ENCODE measurements at places on chromosomes 6 and 20.

GRCh38 chr20:32539817-32540675, 45.1 kb downstream of the NOL4L start:
- no peaks in the 10 kb centered on the region for H3K27me3 ChIP-seq
- H3K27ac ChIP-seq = peak overlapping the region; percentile 99
- peak; percentile 79 for DNase-seq
- H3K4me1 ChIP-seq = peaks cover 85% of the 10 kb centered on the region
- H3K4me3 ChIP-seq = peak overlapping the region; percentile 79
- H3K36me3 ChIP-seq = peaks cover 8% of the 10 kb centered on the region

DNA sequence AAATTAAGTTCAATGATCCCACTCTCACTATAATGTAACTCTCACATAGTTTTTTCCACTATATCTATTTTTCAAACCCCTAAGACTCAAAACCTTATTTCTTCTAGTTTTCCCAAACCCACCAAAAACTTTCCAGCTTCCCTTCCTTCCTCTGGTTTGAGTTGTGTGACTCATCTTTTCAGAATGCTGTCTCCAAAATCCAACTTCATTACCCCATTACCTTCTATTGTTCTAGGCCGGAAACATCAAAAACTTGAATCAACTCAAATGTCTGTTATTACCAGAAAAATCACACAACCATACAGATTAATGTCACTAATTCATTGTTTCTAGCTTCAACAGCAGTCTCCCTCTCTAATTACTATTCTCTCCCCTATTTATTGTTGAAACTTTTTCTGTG, 1090.3 kb downstream of the HACE1 start:
- DNase-seq = no peak
- no peaks in the 10 kb centered on the region for H3K4me1 ChIP-seq
- no peaks in the 10 kb centered on the region for H3K27me3 ChIP-seq
- H3K4me3 ChIP-seq = no peak overlapping the region
- H3K36me3 ChIP-seq = no peaks in the 10 kb centered on the region
- no peak overlapping the region for H3K27ac ChIP-seq

- no peak overlapping the region for H3K4me3 ChIP-seq
- peaks cover 10% of the 10 kb centered on the region for H3K36me3 ChIP-seq
- peak; percentile 52 for DNase-seq
- H3K27ac ChIP-seq = no peak overlapping the region
Observed at GRCh38 chr6:129774697-129775447, 64.9 kb upstream of the ARHGAP18 start.

DNA sequence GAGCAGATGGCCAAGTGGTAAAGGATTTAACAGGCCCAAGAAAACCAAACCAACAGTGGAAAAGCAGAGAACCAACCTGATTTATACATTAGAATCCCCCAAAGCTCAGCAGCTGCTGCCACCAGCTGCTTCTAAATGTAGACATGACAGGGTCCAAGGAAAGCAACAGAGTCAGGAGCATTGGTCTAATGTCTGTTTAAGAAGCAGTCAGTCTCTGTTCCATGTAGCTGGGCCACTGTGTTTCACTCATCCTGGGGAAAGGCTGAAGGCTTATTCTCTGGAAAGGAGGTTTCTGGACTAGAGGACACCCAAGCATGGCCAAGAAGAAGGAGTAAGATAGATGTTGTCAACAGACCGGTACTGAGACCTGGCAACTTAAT, 75.4 kb downstream of the TMEM244 start:
- no peaks in the 10 kb centered on the region for H3K4me1 ChIP-seq
- no peaks in the 10 kb centered on the region for H3K27me3 ChIP-seq
- H3K27ac ChIP-seq = no peak overlapping the region
- H3K36me3 ChIP-seq = no peaks in the 10 kb centered on the region
- DNase-seq = no peak

DNA sequence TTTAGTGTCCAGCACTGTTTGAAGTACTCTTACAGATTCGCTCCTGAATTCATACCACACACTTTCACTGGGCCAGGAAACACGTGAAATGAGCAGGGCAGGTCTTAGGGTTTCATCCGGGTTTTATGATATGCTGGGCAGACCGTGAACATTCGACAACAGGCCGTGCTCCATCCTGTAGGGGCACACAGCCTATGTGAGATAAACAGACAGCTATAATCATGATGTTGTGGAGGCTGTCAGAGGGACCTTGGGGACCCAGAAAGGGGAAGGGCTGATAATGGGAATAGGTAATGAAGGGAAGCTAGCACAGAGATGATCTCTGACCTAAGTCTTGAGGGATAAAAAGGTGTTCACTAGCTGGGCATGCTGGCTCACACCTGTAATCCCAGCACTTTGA, 110.4 kb downstream of the RIN2 start:
- DNase-seq = no peak
- H3K4me3 ChIP-seq = no peak overlapping the region
- H3K36me3 ChIP-seq = no peaks in the 10 kb centered on the region
- peaks cover 19% of the 10 kb centered on the region for H3K27me3 ChIP-seq
- no peaks in the 10 kb centered on the region for H3K4me1 ChIP-seq

DNA sequence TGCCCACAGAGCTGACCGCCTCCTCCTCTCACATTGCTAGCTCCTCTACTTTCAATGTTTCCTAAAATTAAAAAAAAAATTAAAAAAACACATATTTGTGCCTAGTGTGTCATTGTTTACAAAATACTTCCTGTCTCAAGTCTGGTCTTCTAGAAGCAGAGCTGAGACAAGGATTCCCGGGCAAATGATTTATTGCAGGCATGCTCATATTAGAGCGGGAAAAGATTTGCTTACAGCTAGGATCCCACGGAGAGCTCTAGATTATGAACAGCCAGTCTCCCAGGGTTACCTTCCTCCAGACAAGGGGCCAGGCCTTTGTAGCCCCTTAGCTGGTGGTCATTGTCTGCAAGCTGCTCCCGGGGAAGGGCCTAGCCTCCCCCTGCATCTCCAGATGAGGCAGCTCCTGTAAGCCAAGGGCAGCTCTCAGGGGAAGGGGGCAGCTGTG, 9.4 kb downstream of the PACSIN1 start:
- H3K36me3 ChIP-seq = peaks cover 2% of the 10 kb centered on the region
- H3K27ac ChIP-seq = no peak overlapping the region
- no peaks in the 10 kb centered on the region for H3K27me3 ChIP-seq

- H3K4me1 ChIP-seq = no peaks in the 10 kb centered on the region
- H3K4me3 ChIP-seq = no peak overlapping the region
Observed at GRCh38 chr6:55496201-55496600, 82.8 kb downstream of the HMGCLL1 start.

DNA sequence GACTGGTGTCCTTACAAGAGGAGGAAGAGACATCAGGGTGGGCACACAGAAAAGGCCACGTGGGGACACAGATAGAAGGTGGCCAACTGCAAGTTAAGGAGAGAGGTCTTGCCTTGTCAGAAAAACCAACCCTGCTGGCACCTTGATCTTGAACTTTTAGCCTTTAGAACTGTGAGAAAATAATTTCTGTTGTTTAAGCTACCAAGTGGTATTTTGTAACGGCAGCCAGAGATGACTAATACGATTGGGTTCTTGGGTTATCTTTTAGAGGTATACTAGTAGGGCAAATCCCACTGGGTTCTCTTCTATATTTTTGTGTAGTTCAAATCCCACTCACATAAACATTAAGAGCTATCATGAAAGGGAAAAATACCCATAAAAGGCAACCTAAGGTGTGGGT, 31.9 kb upstream of the ZBTB24 start:
- peaks cover 39% of the 10 kb centered on the region for H3K4me1 ChIP-seq
- no peak for DNase-seq
- H3K27me3 ChIP-seq = no peaks in the 10 kb centered on the region
- peak overlapping the region; percentile 47 for H3K27ac ChIP-seq

- peaks cover 98% of the 10 kb centered on the region for H3K27me3 ChIP-seq
- H3K27ac ChIP-seq = peak overlapping the region; percentile 48
- peaks cover 15% of the 10 kb centered on the region for H3K36me3 ChIP-seq
- peak overlapping the region; percentile 82 for H3K4me3 ChIP-seq
- H3K4me1 ChIP-seq = peaks cover 63% of the 10 kb centered on the region
Observed at GRCh38 chr6:28814032-28814976, 109.5 kb downstream of the TRIM27 start.

- H3K36me3 ChIP-seq = no peaks in the 10 kb centered on the region
- H3K27ac ChIP-seq = no peak overlapping the region
- H3K27me3 ChIP-seq = peaks cover 24% of the 10 kb centered on the region
- no peak for DNase-seq
- no peaks in the 10 kb centered on the region for H3K4me1 ChIP-seq
Observed at GRCh38 chr20:59830665-59831023, 102.8 kb downstream of the SYCP2 start.

GRCh38 chr6:76852776-76853175, 610.5 kb downstream of the HTR1B start:
- no peak overlapping the region for H3K27ac ChIP-seq
- no peak overlapping the region for H3K4me3 ChIP-seq
- no peak for DNase-seq
- H3K27me3 ChIP-seq = no peaks in the 10 kb centered on the region

GRCh38 chr20:47225458-47225857, 131.0 kb downstream of the ZMYND8 start:
- H3K36me3 ChIP-seq = peaks cover 21% of the 10 kb centered on the region
- H3K4me3 ChIP-seq = no peak overlapping the region
- no peak overlapping the region for H3K27ac ChIP-seq
- H3K27me3 ChIP-seq = no peaks in the 10 kb centered on the region

DNA sequence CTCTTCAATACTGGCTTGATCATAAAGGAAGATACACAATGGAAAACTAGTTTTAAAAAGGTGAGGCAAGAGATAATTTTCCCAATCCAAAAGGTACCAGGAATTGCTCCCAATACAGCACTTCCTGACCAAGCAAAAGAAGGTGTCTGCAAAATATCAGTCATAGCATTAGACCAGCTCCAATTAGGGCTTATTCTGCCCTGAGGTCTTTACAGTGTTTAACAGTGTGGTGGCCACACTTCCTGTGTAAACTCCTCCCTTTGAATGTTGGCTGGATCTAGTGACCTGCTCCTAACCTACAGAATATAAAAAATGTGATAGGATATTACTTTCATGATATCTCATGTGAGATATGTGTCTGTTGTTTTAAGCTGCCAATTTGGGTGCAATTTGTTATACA, 57.1 kb upstream of the BTN3A2 start:
- H3K36me3 ChIP-seq = no peaks in the 10 kb centered on the region
- no peak overlapping the region for H3K27ac ChIP-seq

DNA sequence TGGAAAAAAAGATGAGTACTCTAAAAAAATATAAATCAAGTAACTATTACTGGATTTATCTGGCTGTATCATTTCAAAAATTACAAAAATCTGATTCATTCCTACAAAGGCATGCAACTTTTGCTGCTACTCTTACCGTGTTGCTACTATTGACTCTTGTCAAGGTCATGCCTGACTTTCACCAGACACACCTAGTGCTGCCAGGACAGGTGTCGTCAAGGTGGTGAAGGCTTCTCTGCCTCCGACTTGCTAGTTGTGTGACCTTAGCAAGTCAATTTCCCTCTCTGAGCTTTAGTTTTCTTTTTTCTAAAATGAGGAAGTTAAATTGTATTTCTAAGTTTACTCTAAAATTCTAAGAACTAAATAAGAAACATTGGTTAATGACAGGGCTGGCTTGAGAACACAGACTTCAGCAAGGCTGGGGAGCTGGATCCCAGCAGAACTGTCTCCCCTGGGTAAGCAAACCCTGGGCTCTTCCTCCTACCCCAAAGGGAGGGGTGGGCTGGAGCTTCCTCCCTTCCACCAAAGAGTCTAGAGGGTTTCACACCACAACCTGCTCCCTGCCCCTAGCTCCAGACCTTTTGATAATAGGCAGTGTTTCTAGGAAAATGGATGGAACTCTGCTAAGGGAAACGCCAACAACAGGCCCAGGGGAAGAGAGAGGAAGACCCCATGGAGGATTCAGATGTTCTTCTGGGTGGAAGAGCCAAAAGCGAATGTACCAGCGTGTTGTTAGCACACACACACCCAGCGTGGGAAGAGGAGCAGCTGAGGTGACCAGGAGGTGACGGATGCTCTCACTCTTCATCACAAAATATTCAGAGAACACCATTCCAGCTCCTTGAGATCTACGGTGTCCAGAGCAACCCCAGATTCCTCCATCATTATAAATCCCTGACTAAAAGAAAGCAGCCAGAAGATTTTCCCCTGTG, 47.9 kb upstream of the CITED2 start:
- H3K4me3 ChIP-seq = no peak overlapping the region
- no peak overlapping the region for H3K27ac ChIP-seq
- peaks cover 22% of the 10 kb centered on the region for H3K27me3 ChIP-seq
- H3K4me1 ChIP-seq = no peaks in the 10 kb centered on the region
- no peak for DNase-seq

- H3K36me3 ChIP-seq = no peaks in the 10 kb centered on the region
- no peaks in the 10 kb centered on the region for H3K27me3 ChIP-seq
- peaks cover 21% of the 10 kb centered on the region for H3K4me1 ChIP-seq
- no peak for DNase-seq
Observed at GRCh38 chr20:54218470-54218869, 10.6 kb downstream of the PFDN4 start.

- H3K4me1 ChIP-seq = peaks cover 5% of the 10 kb centered on the region
- no peak overlapping the region for H3K27ac ChIP-seq
- H3K4me3 ChIP-seq = no peak overlapping the region
- H3K36me3 ChIP-seq = peaks cover 14% of the 10 kb centered on the region
- H3K27me3 ChIP-seq = no peaks in the 10 kb centered on the region
Observed at GRCh38 chr6:36855750-36856149, 16.5 kb upstream of the CPNE5 start.

DNA sequence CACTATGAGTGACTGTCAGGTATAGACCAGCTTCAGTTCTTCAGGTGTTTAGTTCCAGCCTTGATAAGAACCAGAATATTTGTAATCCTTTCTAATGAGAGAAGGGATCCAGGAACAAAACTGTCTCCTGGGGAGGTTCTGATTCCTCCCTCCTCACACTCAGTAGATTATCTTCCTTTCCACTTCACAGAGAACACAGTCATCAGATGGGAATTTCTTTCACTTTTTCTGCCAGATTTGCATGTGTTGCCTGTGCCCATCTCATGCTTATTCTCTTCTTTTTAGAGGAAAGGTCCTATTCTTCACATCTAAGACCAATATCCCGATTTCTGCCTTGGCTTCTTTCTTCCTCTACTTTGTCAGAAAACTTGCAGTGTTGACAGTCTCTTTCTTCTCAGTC, 50.8 kb downstream of the CD109 start:
- no peak for DNase-seq
- no peak overlapping the region for H3K27ac ChIP-seq
- no peaks in the 10 kb centered on the region for H3K4me1 ChIP-seq
- H3K4me3 ChIP-seq = no peak overlapping the region

DNA sequence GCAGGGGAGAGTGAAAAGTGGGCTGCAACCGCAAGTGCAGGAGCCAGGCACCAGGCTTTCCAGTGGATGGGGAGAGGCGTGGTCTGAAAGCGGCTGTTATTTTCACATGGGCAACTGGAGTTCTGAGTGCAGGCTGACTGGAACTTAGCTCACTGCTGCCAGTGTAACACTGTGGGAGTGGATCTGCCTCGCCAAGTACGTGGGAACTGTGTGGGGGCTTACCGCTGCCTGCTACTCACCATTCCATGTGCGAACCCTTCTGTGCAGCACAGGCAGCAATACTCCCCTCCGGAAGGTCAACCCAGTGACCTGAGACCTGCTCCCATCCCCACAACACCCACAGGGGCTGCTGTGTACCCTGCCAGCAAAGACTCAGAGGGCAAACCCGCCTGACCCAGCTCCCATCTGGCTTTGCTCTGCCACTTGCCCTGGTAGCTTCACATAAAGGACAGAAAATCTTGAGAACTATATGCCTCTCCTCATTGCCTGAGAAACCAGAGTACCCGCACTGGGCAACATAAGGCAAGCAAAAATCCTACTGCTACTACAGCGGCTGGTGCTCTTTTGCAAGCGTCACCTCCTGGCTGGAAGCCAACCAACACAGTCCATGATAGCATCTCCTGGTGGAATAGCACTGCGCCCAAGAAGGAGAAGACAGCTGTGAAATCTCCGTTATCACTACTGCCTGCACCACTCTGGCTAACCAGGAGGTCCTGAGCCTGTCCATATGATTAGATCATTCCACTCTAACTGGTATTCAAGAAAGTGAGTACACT, 54.4 kb upstream of the SIRPG start:
- H3K4me3 ChIP-seq = no peak overlapping the region
- no peaks in the 10 kb centered on the region for H3K27me3 ChIP-seq
- no peak overlapping the region for H3K27ac ChIP-seq
- no peak for DNase-seq
- peaks cover 18% of the 10 kb centered on the region for H3K4me1 ChIP-seq

All from activated T-cell treated with anti-CD3 and anti-CD28 coated beads, Interleukin-2, amount 50 U/mL, for 72 hours (primary cell).